ENCODE measurements at places on chromosomes 16 and 17.

DNA sequence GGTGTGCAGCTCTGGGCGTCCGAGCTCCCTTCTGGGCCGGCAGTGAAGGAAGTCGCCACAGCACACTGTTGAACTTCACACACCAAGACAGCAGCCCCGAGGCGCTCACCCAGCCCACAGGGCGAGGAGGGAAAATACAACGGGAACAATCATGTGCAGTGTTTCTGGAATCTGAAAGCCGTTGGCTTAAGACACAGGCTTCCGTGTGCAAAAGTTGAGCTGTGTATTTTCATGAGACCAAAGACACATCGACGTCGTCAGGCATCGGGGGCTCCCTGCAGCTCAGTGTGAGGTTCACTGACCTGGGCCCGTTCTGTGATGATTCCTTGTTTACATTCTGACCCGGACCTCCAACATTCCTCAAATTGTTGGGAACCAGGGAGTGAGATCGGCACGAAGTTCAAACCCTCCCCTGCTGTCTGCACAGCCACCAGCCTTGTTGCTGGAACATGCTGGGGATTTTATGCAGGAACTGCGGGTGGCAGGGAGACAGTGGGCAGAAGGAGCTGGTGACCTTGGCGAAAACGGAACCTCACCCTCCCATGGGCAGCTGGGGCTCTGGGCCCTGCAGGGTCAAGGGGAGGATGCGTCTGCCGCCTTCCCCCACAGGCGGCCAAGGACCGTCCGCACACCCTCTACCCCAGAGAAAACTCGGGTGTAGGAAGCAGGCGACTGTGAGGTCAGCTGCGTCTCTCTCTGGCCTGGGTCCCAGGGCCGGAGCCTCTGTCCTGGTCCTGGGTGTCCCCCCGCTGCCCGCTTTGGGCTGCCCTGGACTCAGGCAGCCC, 72.2 kb downstream of the METRNL start:
- no peak for DNase-seq

- DNase-seq: no peak
Observed at GRCh38 chr16:86410081-86410480, 100.2 kb upstream of the FOXF1 start.

DNA sequence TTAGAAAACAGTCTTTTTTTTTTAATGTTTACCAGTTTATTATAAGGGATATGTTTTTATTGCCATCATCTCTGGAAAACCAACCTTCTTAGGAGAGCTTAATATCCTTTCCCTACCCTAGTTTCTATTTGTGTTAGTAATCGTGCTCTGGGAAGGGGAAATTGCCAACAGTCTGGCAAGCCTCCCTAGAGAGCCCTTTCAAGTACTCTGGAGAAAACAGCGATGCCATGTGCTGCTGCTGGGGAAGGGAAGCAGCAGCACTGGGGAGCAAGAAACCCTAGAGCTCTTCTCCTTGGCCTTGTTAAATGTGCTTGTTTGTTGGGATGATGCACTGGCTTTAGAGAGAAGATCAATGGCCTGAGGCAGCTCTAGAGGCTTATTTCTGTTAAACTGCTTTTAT, 10.3 kb downstream of the RETREG3 start:
- DNase-seq: no peak

DNA sequence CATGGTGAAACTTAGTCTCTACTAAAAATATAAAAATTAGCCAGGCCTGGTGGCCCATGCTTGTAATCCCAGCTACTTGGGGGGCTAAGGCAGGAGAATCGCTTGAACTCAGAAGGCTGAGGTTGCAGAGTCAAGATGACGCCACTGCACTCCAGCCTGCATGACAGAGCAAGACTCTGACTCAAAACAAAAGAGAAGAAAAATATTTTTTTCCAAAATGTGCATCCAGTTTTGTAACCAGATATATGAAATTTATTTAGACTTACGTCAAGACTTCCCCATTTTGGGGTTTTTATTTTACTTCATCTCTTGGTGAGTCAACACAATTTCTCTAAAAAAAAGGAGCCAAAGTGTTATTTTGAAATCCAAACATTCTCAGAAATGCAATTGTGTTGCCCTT, 5.5 kb upstream of the TM4SF5 start:
- no peak for DNase-seq

GRCh38 chr16:83835586-83836566, 28.1 kb downstream of the HSBP1 start:
- DNase-seq: peak; percentile 7

DNA sequence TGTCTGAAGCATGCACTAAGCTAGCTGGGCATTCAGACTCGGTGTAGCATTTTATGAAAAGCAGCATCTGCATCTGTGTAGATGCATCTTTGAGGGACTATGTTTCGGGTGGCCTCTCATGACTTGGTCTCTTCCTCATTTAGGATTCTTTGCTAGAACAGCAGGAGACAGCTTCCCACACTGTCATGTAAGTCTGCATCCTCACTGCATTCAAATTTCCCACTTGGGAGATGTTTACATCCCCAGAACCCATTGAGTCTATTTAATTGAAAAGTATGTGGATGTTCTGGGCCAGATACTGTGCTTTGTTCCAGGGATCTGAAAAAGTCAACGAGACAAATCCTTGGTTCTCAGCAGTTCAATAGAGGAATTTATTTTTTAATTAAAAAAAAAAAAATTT, 198.6 kb upstream of the EEF2KMT start:
- DNase-seq: no peak

GRCh38 chr17:77332981-77333685, 192.4 kb downstream of the SEC14L1 start:
- DNase-seq: peak; percentile 38

DNA sequence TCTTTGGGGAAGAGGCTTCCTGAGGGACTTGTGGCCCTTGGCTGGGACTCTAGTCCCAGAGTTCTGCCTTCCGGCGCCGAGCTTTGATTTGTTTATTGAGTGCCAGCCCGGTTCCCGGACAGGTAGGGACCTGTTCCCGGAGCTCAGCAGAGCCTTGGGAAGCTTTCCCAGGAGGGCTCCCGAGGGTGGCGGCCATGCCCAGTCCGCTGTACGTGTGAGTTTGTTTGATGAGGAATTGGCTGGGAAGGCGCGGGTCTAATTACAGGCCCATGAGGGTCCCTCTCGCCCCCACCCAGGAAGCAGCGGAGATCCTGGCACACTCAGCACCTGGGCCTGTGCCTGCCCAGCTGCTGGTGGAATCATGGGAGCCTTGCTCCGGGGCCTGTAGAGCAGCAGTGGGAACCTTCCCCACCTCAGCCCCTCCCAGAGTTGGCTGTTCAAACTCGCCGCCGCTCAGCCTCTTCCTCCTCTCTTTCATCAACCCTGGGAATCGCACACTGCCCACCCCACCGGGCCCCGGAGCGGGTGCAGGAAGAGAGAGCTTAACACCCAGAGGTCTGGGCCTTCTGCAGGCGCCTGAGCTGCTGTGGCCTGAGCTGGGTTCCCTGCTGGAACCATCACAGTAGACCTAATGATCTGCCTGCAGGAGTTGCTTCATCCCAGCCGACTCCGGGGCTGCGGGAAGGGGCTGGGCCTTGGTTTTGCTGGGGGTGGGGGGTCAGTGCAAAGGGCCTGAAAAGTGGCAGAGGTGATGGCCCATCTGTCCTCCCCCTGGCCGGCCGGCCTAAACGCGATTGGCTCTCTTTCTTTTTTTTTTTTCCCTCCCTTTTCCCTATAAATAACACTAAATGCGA, 313.7 kb downstream of the SEC14L1 start:
- DNase-seq: no peak

DNA sequence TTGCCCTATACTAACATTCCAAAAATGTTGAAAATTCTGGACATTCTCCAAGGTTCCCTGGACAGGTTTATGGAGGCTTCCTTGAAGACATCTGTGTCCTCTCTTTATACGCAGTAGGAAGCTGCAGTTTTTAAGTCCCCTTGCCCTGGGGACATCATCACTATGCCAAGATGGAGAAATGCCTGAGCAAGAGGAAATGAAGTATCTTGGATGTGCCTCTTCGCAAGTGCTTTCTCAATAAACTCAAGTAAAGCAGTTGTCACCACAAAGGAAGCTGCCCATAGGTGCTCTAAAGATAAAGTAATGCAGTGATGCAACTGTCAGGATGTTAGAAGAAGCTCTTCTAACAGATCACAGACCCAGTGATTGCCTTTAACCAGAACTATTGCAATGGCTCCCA, 71.0 kb downstream of the CDYL2 start:
- no peak for DNase-seq

GRCh38 chr17:26963163-26963503, 330.8 kb upstream of the WSB1 start:
- no peak for DNase-seq

- no peak for DNase-seq
Observed at GRCh38 chr16:49055824-49056545, 225.7 kb downstream of the CBLN1 start.
